ENCODE measurements at places on chromosomes 2 and 18. TPM values are rescaled to one million over a fixed set of nuclear protein-coding genes. Genes with fewer than 3 reads are reported as not detected.
A peak's percentile ranks its signal among the peaks of the same experiment; 100 is the strongest.

DNA sequence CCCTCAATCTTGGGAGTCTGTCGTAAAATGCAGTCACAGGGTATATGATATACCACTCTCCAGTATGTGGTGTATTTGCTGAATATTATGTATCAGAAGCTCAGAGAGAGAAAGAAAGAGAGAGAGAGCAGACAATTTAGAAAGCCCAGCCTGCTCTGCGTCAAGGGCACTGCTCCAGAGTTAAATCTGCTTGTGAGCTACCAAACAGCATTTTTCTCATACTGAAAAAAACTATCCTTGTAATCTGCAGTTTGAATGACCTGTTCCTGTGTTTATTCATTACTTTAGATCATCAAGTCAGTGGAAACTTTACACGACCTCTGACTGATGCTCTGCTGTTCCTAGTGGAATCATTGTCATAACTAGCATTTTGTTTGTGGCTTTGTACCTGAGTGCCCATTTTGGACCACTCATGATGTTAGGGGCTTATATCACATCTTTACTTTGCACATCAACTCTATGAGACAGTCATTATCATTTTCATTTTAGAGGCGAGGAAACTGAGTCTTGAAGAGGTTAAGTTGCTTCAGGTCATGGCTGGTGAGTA lies 89.2 kb upstream of the PELI1 start:
- peak; percentile 46 for DNase-seq

DNA sequence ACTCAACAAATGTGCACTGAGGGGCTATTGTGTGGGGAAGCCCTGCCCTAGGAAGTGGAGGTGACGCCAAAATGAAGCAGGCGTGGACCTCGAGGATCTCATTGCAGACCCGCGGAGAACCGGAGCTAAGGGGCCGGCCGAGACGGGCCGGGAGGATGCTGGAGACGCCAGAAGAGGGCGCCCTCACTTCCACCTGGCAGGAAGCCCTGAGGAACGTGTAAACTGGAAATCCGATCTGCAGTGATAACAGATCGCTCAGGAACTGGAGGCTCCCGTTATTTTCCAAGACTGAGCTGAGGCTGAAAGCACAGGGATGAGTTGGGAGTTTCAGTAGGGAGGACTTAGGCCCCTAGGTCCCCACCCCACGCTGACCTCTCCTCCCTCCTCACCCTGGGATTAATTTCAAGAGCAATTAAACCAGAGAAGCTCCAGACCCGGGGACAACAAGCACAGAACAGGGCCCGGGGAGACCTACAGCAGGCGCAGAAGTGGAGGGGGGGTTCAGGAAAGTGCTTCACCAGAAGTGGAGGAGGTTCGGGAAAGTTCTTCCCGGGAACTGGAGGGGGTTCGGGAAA lies 7.7 kb upstream of the COL6A3 start:
- DNase-seq: peak; percentile 69

- DNase-seq: no peak
Measured at GRCh38 chr2:11863103-11863502, 116.7 kb downstream of the LPIN1 start.

- no peak for DNase-seq
Measured at GRCh38 chr2:96236882-96237281, 28.3 kb upstream of the STARD7 start.

GRCh38 chr2:221397187-221397586 lies 174.9 kb downstream of the EPHA4 start:
- DNase-seq: peak; percentile 85

DNA sequence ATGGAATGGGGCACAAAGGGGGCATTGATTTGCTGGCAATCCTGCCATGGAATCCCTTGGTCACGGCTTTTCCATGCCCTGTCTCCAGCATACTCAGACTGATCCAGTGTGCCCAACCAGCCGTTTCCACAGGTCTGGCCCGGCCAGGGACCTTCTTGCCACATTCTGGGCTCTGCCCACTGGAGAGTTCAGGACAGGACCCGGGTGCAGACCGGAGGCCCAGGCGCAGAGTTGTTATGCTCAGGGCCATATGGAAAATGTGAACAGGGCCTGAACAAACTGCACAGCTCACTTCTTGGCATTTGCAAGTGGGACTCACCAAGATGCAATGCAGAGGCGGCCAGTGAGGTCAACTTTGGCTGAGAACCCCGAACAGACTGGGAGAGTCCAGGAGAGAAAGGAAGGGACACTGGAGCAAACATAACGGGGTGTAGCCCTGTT lies 15.6 kb upstream of the ASAP2 start:
- DNase-seq: no peak

GRCh38 chr2:68700560-68700959 lies 34.1 kb upstream of the ARHGAP25 start:
- no peak for DNase-seq

GRCh38 chr18:58128381-58129374 lies 84.7 kb downstream of the NEDD4L start:
- no peak for DNase-seq

DNA sequence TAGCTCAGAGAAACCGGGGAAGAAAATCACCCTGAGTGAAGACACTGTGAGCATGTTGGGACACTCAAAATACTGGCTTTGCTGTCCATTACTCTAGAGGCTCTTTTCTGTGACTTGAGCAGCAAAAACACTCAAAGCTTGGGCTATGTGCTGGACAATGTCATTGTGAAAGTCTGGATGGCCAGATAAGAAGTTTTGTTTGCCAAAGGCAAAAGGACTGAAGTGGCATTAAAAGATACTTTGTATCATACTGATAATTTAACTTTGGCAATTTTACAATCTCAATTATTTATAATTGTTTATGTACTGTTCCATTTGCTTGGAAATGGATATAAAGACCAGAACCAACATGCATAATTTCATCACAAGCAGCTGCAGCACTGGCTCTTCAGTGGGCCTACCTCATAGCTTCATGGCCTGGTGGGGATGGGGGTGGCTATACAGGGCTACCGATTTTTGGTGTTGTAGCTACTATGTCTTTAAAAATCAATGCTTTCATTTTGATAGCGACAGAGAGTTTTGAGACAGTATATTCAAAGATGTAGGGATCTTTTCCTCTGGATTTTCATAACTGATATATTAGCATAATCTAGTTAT lies 51.1 kb downstream of the RBKS start:
- DNase-seq: no peak

SATB2 gene
- total RNA-seq: 1.6 TPM

CMPK2 gene
- 0.26 TPM for total RNA-seq

Data from bronchial epithelial cell (primary cell).